ENCODE measurements at places on chromosomes 4 and X.

- no peak for DNase-seq
Observed at GRCh38 chrX:65990702-65991101, 49.2 kb downstream of the VSIG4 start.

DNA sequence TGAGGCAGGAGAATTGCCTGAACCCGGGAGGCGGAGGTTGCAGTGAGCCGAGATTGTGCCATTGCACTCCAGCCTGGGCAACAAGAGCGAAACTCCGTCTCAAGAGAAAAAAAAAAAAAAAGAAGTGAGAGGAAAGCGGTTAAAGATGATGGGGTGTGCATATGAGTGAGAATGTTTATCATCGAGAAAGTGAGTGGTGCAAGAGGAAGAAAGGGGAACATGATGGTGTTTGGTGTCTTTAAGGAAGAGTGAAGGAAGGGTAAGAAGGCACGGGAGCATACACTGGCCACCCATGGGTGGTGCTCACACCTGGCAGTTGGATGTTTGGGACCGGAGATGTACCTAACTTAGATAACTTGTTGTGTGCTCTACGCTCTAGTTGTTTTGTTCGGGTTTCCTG is 62.2 kb downstream of the STOX2 start:
- DNase-seq: no peak

DNA sequence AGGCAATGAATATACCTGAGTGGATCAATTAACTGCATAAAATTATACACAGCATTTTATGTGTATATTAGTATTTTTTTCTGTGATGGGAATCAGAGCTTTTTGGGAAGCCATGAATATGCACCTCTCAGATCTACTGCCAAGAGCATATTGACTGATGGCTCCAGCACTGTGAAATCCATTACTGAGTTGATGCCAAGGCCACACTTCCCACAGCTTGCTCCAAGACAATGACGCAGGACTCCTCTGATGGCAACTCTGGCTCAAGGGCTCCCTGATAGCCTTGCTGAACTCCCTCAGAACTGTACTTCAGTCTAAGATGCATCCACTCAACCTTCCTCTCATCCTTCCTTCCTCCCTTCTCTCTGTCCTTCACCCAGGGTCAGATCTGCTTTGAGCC is 82.7 kb downstream of the OTC start:
- no peak for DNase-seq

- DNase-seq: no peak
Observed at GRCh38 chrX:6053141-6053540, 175.5 kb downstream of the NLGN4X start.

DNA sequence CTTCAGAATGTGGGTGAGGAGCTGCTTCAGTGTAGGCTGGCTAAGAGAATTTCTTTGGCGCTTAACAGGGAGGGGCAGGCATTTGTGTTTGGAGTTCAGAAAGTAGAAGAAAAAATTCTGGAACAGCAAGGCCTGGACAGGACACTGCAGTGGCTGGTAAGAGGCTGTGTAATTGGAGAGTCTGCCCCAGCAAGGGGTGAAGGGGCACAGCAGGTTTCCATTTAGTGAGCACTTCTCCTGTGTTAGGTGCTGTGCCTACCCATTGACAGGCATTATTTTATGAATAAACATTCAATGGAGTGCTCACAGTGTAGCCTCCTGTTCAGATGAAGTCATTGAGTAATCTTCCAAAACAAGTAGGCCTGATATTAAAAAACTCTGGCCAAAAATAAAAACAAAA is 10.7 kb upstream of the CPE start:
- no peak for DNase-seq

DNA sequence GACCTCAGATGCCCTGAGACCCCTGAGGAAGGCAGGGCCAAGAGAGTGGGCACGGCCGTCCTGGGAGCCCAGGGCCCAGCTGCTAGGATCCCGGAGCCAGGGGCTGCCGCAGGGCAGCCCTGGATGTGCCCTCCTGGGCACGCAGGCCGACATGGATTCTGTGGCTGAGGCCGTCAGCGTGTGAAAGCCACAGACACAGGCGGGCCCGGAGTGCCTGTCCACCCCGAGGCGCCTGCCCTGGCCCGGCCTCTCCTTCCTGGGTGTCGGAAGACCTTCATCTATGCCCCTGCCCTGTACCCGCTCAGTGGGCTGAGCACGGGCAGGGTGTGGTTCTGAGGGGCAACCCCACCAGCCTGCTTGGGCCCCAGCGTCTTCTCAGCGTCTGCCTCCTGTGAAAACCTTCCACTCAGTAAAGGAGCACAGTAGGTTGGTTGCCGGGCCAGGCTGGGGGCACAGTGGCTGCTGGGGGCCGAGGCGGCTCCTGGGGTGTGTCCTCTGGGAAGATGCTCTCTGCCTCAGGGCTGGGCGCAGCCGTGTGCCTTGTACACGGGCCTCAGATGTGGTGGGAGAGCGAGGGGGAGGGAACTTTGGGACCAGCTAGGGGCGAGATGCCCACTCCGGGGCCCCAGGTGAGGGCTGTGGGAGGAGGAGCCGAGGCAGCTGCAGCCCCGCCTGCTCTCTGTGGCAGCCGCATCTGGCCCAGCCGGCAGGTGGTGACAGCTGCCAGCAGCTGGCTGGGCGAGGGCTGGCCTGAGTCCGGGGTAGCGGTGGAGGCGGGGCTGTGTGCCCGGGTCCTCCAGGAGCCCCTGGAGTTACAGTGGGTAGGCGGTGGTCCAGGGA is 20.8 kb downstream of the FGFRL1 start:
- no peak for DNase-seq

GRCh38 chr4:80307183-80307735 is 28.3 kb upstream of the CFAP299 start:
- DNase-seq: peak; percentile 52

DNA sequence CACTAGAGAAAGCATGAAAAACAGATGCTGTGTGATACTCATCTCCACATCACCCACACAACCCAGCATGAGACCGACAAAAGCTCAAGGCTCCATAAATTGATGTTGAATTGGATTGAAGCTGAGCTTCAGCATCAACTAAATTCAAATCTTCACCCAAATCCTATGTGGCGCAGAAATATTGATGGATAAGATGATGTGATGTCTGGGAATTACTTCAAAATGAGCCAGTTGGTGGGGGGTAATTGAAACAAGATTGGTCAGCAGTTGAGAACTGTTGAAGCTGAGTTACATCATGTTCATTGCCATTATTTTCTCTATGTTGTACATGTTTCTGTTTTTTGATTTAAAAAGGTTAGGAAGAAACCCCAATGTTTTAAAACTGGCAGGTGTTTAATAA is 166.5 kb upstream of the STS start:
- DNase-seq: no peak

Data from AG04449 (cell line).